ENCODE measurements at places on chromosomes 13 and 19.
A peak's percentile ranks its signal among the peaks of the same experiment; 100 is the strongest.

DNA sequence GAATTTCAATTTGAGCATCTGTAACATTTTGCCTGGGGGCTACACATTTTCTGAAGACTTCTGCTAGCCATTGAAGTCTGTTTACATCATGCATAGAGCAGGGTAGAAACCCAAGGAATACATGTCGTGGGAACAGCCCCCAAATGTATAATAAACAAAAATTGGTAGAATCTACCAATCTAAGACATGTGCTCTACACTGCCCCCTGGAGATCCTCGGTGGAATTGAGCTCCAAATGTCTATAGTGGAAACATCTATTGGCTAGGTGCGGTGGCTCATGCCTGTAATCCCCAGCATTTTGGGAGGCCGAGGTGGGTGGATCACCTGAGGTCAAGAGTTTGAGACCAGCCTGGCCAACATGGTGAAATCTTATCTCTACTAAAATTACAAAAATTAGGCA, 57.3 kb downstream of the MBD3L2B start:
- no peak for DNase-seq

DNA sequence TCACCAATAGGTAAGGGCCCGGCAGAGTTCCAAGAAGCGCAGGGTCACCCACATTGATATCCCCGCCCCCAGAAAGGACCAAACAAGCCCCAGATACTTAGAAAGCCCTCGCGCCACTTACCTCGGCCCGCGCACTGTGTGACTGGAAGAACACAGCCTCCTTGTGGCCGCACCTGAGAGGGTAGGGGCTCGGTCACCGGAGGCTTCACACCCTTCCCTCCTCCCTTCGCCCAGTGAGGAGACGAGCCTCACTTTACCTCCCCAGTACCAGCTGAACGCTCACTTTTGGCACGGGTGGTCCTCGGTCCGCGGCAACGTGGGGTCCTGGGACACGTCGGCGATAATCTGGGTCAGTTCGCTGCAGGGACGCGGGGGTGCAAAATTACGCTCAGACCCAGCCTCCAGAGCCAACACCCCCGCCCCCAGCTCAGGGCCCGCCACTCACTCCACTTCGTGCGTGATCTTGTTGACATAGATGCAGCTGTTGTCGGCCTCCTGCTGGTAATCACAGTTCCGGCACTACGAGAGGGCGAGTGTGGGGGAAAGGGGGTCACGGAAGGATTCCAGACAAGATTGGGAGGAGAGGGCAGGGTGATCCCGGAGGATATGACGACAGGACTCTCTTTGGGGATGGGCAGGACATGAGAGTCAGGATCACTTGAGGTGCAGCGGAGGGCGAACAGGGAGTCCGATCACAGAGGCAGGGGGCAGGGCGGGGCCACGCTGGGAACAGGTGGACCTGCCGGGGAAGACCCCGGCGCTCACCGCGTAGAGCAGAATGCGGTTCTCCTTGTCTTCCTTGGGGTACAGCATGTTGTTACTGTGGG, 568 bp downstream of the POLR2I start:
- no peak for DNase-seq

DNA sequence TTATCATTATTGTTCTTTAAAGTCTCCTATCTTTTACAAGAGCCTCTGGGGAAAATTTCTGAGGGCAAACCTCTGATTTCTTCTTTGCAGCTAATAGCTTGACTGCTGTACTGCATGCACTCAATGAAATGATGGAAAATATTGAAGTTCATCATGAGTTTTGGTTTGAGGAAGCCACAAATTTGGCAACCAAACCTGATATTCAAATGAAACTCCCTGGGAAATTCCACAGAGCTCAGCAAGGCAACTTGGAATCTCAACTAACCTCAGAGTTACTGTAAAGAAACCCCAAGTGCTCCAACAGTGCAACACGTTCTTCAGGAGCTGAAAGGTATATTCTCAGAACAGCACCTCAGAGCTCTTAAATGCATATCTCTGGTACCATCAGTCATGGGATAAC, 14.2 kb upstream of the RNF6 start:
- no peak for DNase-seq

DNA sequence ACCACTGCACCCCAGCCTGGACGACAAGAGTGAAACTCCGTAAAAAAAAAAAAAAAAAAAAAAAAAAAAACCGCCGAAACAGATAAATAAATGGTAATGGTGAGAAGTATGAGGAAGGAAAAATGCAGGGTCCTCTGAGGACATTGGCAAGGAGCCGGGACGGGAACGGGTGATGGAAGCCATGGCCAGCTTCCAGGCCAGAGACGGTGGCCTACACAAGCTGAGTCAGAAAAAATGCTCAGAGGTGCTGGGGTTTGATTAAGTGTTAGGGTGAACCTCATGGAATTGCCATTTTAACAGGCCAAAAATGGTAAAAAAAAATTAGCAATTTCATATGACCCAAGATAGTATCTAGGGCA, 866 bp upstream of the ZSWIM4 start:
- DNase-seq: peak; percentile 48

DNA sequence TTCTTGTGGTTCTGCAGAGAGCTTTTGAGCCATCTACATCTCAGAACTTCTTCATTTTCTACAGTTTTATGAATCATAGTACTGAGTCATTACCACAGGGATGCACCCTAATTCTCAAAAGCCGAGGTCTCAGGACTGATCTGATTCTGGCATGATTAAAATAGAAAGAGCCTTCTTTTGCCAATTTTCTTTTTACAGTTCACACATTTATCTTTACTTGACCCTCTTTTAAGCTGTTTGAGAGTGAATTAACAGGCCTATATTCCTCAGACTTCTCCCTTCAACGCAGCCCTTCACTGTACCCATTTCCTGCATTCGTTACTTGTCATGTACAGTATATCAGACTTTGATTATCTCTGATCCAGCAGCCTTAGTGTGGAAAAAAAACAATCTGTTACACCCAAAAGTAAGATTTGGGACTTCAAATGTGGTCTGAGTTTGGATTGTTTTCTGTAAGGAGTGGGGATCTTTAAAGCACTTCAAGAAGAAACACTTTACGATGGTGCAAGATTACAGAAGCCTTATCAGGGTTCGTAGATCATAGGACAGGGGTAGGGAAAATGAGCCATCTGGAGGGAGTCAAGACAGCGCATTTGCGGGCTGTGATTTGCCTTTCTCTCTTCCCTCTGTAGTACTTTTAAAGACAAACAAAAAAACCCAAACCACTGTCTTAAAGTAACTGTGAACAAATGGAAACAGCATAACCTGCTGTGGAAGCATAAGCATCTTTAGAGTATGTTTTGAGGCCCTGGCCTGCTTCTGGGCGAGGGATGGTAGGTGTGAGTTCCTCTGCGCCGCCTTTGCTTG, 15.3 kb upstream of the GPR183 start:
- DNase-seq: no peak

GRCh38 chr13:64083396-64083795, 2667.7 kb upstream of the PCDH20 start:
- DNase-seq: no peak
